NCI-H510A treated with DMSO at 0.1 percent for 48 hours (cell line): ENCODE measurements at places on chromosomes 6 and 20.

DNA sequence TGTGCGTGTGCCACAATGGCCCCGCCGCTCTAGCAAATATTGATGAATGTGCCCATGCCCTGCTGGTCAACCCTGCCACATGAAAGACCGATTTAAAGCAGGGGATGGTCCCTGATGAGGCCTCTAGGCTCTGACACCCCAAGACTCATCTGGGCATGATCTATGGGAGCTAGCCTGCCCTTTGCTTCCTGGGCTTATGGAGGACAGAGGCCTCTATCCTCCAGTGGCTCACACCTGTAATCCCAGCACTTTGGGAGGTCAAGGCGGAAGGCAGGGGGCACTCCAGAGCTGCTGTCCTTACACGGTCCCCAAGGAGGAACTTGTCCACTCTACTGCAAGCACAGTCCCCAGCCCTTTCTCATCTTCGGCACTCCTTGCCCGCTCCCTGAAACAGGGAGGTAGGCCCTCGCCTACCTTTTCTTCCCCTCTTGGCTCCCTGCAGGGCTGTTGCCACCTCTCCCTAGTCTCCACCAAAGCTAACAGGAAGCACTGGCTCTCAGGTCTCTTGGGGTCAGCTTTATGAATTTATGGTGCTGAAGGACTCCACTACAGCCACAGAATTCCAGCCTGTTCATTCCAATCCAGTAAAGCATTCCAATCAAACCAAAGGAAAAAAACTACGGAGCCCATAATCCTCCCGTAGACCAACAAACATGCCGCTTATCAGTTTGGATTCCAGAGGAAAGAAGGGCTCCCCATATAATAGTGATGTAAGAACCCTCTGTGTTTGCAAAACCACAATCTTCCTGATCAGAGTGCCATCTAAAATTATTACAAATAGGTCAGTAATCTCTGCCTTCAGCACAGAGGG, 48.7 kb upstream of the FOXQ1 start:
- DNase-seq: no peak

DNA sequence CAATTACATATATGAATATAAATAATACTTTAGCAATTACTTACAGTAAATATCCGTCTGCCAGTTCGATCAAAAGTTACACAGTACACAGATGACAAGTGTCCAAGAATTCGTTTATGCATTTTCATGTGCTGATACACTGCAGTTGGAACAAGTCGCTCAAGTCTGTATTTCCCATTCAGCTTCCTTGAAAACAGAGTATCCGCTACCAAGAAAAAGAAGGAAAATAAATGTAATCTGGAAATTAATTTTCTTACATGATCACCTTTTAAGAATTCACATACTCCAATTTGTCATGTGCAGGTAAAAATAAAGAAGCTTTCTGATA, 35.3 kb downstream of the PHIP start:
- DNase-seq: no peak

DNA sequence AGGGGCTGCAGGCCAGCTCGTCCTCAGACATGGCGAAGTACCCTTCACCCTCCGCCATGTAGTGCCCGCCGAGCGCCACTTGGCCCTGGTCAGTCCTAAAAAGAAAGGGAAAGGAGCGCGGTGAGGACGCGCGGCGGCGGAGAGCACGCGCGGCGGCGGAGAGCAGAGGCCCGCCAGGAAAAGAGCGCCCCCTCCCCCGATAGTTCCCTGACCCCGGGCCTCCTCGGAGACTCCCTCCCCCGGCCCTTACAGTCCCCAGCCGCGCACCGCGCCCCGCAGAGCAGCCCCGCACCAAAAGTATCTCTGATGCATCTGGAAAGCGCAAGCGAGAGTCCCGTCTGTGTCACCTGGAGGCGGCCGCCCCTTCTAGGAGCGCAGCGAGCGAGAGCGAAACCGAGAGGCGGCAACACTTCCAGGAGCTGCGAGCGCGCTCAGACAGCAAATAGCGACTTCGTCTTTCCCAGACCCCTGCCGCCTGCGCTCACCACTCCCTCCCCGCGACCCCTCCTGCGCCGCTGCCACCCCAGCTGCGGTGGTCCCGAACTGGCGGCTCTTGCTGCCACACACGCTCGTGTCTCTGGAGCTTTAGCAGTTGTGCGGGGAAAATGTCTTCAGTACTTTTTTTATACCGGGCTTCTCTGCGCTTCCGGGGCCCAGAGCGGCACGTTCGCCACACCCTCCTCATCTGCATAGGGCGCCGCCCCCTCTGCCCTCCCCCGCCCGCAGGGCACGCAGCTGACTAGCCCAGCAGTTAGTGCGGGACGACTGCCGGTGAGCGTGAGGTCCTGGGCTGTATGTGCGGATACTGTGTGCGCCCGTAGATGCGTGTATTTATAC, at the start of gene TENT5A:
TSS of gene TENT5A (minus strand) at position 598 of the 837 bp plus-strand sequence. CDS start at position 58, 540 bp downstream.
- DNase-seq: peak; percentile 70

- DNase-seq: no peak
Observed at GRCh38 chr6:127918506-127919427, 17.9 kb upstream of the THEMIS start.

DNA sequence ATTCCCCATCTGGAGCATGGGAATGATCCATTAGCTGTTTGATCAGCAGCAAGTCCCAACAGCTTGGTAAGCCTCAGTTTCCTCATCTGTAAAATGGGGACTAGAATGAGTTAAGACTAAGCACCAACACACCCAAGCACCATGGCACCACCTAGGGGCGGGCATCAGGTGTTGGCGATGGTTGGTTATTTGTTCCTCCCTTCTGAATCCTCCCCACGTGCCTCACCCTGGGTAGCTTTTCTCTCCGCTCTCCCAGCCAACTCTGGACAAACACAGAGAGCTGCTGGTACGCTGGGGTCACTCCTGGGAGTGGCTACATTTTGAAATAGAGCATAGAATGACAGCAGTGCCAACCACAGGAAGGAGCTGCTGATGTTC, 13.3 kb upstream of the ITPR3 start:
- DNase-seq: no peak

DNA sequence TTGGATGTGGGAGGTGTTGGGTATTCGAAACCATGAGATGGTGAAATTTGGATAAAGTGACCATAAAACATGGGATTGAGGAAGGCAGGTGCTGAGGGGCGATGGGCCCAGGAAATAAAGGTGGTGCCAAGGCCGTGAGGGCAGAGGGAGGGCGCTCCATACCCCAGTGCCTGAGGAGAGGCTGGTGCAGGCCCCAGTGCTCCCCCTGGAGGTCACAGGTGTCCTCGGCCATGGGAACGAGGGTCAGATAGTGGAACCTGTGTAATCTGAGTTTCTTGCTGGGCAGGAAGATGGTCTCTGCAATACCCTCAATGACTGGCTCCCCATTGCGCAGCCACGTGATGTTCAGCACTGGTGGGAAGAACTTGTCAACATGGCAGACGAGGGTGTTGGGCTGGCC, 16.2 kb downstream of the HLA-DPB1 start:
- no peak for DNase-seq

DNA sequence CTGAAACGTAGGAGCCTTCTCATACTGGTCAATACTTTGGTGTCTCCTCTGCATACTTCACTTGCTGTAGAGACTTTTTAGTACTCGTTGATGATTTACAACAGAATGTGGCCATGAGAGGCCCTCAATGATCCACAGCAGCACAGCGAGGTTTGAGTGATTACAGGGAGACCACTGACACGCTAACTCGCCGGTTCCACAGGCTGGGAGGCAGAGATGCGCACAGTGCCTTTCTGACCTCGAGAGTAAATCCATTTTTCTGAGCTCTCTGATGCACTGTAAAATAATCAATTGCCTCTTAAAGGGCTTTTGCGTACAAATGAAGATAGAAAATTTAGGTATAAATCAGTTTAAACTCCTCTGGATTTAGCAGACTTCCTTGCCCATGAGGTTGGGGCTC, 56.2 kb upstream of the TBC1D7 start:
- no peak for DNase-seq

GRCh38 chr20:35339007-35339406, 46.8 kb upstream of the FAM83C start:
- no peak for DNase-seq

DNA sequence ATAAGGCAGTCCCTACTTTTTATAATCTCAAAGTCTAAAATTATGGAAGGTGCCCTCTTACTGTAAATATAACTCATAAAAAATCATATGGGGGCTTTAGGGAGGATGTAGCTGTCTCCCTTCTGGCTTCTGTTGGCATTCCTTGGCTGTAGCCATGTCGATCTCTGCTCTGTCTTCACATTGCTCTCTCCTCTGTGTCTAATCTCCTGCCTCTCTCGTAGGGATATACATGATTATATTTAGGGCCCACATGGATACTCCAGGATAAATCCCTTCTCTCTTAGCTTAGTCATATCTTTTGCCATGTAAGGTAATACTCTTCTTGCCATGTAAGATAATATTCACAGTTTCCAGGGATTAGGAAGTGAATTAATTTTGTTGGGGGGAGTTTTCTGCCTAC, 28.6 kb downstream of the CDS2 start:
- no peak for DNase-seq

DNA sequence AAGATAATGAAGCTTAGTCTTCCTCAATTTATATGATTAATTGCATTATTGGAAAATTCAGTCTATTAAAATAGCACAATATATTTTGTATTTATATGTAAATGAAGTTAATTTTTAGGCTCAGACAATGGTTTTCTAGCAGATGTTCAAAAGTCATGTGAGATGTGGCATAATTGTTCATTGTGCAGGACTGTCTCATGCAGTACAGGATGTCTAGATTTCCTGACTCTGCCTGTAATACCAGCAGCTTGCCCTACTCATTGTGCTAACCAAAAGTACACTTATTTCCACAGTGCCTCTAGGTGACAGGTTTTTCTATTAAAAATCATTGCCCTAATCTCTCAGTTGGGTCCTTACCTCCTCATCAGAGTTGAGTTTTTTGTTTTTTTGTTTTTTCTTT, 12.4 kb downstream of the RALGAPB start:
- no peak for DNase-seq

DNA sequence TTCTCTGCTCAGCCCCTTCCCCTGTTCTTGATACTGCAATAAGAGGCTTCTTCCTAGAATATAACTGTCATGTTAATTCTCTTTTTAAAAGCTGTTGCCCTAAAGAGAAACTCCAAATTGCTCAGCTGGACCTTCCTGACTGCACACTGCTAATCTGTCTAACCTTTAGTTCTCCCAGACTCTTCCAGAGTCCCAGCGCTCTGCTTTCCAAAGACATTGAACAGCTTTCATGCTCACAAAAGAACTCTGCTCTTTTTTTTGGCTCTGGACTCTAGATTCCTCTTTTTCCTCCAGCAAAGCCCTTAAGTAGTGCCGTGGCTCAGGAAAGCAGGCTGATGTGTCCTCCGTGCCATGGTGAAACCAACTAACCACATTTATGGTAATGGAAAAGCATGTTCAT, 356.6 kb upstream of the RSPO3 start:
- no peak for DNase-seq

- no peak for DNase-seq
Observed at GRCh38 chr20:4252005-4252404, 236.6 kb upstream of the RNF24 start.

GRCh38 chr6:160428069-160428430, 79.9 kb downstream of the SLC22A3 start:
- no peak for DNase-seq

GRCh38 chr20:3924304-3925112, 35.3 kb downstream of the PANK2 start:
- no peak for DNase-seq

GRCh38 chr20:39702701-39703349, 740.7 kb downstream of the DHX35 start:
- no peak for DNase-seq
